Airway epithelial cell (primary cell): ENCODE measurements at places on chromosomes 7 and 10. TPM values are rescaled to one million over a fixed set of nuclear protein-coding genes. Genes with fewer than 3 reads are reported as not detected.

CHST3 gene
- 19.8 and 22.4 TPM in 2 replicates for total RNA-seq

CDH23 gene
- under 0.01 and 0.35 TPM in 2 replicates for total RNA-seq

MRLN gene
- not detected in 2 replicates for total RNA-seq

APBB1IP gene
- not detected in 2 replicates for total RNA-seq

SLC29A3 gene
- total RNA-seq = 1.3 and 2.9 TPM in 2 replicates

C1QL3 gene
- total RNA-seq = not detected in 2 replicates

CADPS2 gene
- total RNA-seq = 0.33 and 0.78 TPM in 2 replicates

SAMD9 gene
- 7.5 and 10.4 TPM in 2 replicates for total RNA-seq

ASIC3 gene
- total RNA-seq = 0.14 TPM in 1 of 2 replicates, not detected in the other

RAMP3 gene
- not detected in 2 replicates for total RNA-seq

CH25H gene
- 0.33 TPM in 1 of 2 replicates, not detected in the other for total RNA-seq

CDHR3 gene
- total RNA-seq = 0.35 and 3.4 TPM in 2 replicates

WDR86 gene
- 0.14 and 1.8 TPM in 2 replicates for total RNA-seq

ZNF503 gene
- total RNA-seq = 18.6 and 22.7 TPM in 2 replicates

NCF1 gene
- 2.1 and 2.7 TPM in 2 replicates for total RNA-seq

ANKRD1 gene
- total RNA-seq = 3.3 TPM in 2 replicates

SPDYE16 gene
- 0.05 TPM in 1 of 2 replicates, not detected in the other for total RNA-seq

SPDYE8 gene
- total RNA-seq = not detected in 2 replicates

HTR7 gene
- total RNA-seq = 10.4 and 11.6 TPM in 2 replicates

TMEM213 gene
- total RNA-seq = not detected in 2 replicates

LRGUK gene
- not detected in 2 replicates for total RNA-seq

MYL10 gene
- total RNA-seq = not detected in 2 replicates

VPS41 gene
- 17.9 and 28.5 TPM in 2 replicates for total RNA-seq

PITX3 gene
- not detected in 2 replicates for total RNA-seq

LBX1 gene
- total RNA-seq = not detected in 2 replicates

SLC39A12 gene
- total RNA-seq = not detected in 2 replicates

UPP1 gene
- total RNA-seq = 79.9 and 81.5 TPM in 2 replicates

HOXA13 gene
- not detected in 2 replicates for total RNA-seq

FAM25A gene
- 20.3 and 29.8 TPM in 2 replicates for total RNA-seq

CTAGE8 gene
- 0.51 and 1.1 TPM in 2 replicates for total RNA-seq

GFRA1 gene
- 0.07 TPM in 1 of 2 replicates, not detected in the other for total RNA-seq

DUS4L gene
- total RNA-seq = 7.0 and 9.2 TPM in 2 replicates

TRIM50 gene
- total RNA-seq = not detected in 2 replicates

HK1 gene
- total RNA-seq = 243 and 244 TPM in 2 replicates

SHTN1 gene
- total RNA-seq = 8.5 and 9.0 TPM in 2 replicates

SLC26A3 gene
- not detected in 2 replicates for total RNA-seq

FOXP2 gene
- total RNA-seq = 0.14 and 0.46 TPM in 2 replicates

ASZ1 gene
- not detected in 2 replicates for total RNA-seq

BLNK gene
- 8.6 and 14.8 TPM in 2 replicates for total RNA-seq

PVRIG gene
- total RNA-seq = not detected in 2 replicates

AMPH gene
- total RNA-seq = not detected in 2 replicates

ZNF25 gene
- 3.0 and 3.2 TPM in 2 replicates for total RNA-seq

C10orf71 gene
- not detected in 2 replicates for total RNA-seq

ITGA8 gene
- total RNA-seq = not detected in 2 replicates

GIMAP7 gene
- total RNA-seq = not detected in 2 replicates

EVX1 gene
- total RNA-seq = not detected in 2 replicates

GPC2 gene
- 1.9 and 2.5 TPM in 2 replicates for total RNA-seq

PTF1A gene
- not detected in 2 replicates for total RNA-seq

FAM107B gene
- 7.1 and 8.5 TPM in 2 replicates for total RNA-seq

DKK1 gene
- total RNA-seq = 74.1 and 80.0 TPM in 2 replicates
